ENCODE measurements at places on chromosomes 12 and 14.

- no peak for DNase-seq
Measured at GRCh38 chr14:87034680-87035079, 958.3 kb downstream of the GALC start.

DNA sequence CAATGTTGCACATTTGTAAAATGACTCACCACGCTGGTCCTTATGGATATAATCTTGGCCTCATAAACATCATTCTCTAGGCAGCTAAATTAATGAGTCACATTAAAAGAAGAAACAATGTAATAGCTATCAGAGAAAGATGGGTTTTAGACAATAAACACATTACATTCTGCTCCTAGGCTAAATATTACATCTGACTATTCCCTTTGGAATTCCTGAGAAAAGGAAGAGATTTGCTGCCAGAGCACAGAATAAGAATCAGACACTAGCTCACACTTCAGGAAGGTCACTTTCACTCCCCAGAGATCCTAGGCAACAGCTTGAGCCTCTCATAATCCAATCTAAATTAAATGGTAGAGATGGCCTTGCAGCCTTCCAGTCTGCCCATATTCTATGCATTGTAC, 218.2 kb downstream of the PTPRO start:
- peak; percentile 77 for DNase-seq

- peak; percentile 57 for DNase-seq
Measured at GRCh38 chr14:53620317-53620716, 336.3 kb downstream of the BMP4 start.

GRCh38 chr14:28952666-28953065, 186.1 kb downstream of the FOXG1 start:
- no peak for DNase-seq

DNA sequence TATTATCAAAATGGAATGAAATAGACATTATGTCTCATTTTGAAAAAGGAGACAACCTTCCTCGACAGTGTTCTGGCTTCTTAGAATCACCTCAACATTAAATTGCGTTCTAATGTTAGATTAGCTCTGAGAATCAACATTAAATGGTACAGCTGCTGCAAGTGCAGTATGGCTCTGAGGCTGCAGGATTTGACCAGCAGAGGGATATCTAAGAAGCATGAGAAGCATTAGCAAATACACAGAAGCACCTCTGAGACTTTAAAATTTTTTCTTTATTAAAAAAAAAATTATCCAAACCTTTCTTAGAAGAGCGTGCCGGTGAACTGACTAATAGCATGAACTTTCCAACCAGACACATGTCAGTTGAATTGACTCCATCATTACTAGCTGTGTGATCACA, 253.4 kb upstream of the LRIG3 start:
- DNase-seq, result no peak

DNA sequence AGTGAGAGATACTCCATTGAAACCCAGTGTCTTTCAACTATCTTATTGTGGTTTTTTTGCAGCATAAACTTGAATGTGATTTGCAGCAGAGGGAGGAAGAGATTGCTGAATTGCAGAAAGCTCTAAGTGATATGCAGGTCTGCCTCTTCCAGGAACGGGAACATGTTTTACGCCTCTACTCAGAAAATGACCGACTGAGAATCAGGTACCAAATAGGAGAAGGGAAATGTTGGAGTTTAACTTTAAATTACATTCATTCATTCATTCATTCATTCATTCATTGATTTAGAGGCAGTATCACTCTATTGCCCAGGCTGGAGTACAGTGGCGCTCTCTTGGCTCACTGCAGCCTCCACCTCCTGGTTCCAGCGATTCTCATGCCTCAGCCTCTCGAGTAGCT, 17.0 kb downstream of the CCDC77 start:
- DNase-seq, result no peak

DNA sequence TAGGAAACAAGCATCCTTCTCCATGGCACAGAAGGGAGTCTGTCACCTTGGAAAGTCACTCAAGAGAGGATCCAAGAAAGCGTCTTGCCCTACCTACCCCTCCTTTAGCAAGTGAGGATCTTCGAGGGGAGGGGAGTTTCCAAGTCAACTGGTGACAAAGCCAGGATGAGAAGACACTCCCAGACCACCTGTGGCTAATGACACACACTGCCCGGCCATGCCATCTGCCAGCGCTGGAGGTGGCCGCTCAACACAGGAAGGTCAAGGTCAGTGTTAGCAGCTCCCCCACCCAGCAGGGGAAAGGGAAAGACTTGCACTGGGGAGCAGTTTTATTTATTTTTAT, 41.3 kb downstream of the ELK3 start:
- DNase-seq, result no peak

DNA sequence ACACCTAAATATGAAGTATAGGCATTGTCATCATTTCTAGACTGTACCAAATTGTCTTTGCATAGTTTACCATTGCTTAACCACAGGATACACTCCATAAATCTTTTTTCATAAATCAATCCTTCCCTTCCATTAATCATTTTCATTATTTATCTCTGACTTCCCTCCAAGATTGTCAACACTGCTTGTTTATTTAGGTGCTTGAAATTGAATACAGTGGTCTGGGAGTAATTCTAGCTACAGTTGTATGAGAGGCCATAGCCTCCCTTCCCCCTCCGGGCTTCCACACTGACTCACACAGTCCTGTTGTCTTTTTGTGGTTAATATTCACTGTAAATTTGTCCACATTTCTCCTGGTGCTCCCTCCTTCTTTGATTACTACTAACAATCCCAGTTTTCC, 114.2 kb upstream of the ARID2 start:
- DNase-seq, result peak; percentile 71

DNA sequence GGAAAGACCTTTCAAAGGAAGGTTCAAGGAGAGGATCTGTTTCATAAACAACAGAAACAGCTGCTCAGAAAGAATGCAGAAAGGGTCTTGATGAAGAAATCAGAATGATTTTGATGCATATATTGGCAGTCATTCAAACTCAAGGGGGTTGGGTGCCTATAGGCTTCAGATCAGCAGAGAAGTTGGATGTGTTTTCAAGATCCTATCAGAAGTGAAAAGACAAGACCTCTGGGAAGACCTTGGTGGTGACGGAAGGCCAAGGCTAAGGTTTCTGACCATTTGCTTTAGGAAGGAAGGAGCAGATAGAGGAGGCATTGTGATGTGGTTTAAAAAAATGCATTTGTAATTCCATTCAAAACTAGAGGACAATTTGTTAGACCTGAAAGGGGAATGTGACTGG, 15.2 kb upstream of the PTPRB start:
- peak; percentile 63 for DNase-seq

GRCh38 chr14:74616507-74616906, 4.5 kb upstream of the LTBP2 start:
- DNase-seq, result peak; percentile 89

- DNase-seq, result no peak
Measured at GRCh38 chr12:26800858-26801257, 32.1 kb downstream of the ITPR2 start.

- DNase-seq, result no peak
Measured at GRCh38 chr14:101912841-101913240, 51.5 kb upstream of the DYNC1H1 start.

DNA sequence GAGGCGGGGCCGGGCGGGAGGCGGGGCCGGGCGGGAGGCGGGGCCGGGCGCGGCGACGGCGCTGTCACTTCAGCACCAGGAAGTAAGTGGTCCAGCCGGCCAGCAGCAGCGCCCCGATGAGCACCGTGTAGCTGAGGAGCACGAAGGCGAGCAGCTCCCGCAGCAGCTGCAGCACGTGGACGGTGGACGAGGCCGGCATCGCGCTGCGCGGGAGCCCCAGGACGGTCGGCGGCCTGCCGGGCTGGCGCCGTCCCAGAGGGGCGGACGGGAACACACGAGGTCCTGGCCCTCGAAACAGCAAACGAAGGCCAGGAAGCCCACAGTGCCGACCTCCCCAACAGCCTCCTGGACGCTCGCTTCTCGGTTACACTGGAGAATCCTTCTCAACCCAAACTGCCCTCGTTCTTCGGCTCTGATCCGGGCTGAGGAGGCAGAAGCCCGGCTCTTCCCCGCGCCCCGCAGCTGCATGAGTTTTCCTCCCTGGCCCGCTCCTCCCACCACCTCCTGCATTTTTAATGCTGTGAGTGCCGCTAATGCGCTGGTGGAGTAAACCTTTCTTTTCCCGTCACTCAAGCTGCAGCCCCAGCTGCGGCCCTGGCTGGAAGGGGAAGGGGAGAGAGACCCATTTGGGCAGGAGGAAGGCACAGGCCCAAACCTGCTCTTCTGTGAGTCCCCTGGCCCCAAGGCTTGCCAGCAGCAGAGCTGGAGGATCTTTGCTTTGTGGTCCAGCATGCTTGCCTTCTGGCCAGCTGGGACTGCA, 694 bp upstream of the DIABLO start:
- no peak for DNase-seq

DNA sequence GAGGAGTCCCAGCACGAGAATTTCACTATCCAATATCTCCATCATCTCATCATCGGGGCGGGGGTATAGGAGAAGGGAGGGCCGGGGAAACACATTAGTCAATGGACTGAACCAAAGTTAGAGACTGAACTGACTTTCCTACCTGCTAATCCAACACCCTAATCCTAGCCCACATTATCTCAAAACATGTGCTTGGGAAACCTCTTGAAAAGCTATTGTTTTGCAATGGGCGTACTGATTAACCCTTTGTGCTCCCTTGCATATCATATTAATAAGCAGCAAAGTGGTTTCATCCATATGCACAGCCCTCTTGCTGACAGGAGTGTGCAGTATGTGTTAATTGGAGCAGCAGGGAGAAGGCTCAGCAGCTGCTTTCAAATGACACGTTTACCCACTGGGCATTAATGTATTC, 125.7 kb upstream of the GRIP1 start:
- DNase-seq, result no peak

DNA sequence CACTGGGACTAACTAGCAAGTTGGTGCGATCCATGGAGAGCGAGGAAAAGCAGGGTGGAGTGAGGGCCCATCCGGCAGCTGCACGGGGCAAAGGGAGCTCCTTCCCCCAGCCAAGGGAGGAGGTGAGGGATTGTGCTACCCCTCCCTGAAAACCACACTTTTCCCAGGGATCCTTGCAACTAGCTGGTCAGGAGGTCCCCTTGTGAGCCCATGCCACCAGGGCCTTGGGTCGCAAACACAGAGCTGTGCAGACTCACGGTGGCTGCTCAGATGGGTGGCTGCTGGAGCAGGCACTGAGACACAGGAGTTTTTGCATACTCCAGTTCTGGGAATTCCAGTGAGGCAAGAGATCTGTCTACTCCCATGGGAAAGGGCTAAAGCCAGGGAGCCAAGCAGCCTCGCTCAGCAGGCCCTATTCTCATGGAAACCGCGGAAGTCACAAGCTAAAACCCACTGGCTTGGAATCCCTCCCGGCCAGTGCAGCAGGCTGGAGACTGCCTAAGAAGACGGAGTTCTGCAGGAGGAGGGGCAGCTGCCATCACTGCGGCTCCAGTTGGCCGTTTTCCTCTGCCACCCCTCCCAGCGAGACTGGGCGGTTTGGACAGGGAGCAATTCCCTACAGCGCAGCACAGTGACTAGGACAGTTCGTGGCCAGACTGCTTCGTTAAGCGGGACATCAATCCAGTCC, 10.9 kb upstream of the ZNF705A start:
- DNase-seq, result peak; percentile 93

DNA sequence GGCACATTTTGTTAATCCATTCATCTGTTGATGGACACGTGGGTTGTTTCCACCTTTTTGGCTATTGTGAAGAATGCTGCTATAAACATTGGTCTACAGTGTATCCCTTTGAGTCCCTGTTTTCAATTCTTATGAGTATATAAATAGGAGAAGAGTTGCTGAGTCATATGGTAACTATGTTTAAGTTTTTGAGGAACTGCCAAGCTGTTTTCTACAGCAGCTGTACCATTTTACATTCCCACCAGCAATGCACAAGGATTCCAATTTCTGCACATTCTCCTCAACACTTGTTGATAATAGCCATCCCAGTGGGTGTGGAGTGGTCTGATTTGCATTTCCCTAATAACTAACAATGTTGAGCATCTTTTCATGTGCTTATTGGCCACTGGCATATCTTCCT, 6.9 kb upstream of the SVOP start:
- DNase-seq, result no peak
